ENCODE measurements at places on chromosomes 11 and 22.

- DNase-seq = no peak
These were observed 36.0 kb downstream of the SYN3 start for GRCh38 chr22:33022231-33022630.

GRCh38 chr22:49369726-49370626 is 457.7 kb downstream of the BRD1 start:
- no peak for DNase-seq

DNA sequence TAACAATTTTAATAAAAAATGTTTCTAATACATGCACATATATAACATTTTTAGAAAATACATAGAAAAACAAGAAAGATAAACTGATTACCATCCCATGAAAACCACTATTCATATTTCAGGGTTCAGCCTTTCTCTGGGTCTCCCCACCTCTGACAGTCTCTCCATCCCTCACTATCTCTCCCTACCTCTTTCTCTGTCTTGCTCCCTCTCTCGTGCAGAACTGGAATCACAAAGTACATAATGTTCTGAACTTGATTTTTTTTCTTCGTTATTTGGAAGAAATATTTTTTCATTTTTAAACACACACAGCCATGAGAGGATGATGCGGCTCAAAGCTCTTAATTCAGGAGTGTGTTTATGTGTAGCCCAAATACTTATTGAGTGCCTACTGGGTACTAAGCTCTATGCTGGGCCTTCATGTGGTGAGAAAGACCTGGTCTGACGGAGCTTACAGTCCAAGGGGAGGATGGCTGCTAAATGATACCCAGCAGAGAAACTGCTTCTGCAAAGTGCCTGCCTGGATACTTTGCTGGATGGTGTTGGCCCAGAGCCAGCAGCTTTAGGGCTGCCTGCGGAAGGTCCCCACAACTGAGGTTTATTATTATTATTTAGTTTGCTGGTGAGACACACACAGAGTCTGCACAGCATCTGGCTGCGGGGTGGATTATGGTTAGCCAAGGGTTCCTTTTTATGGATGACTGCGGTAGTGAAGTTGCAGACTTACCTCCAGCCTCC is 42.6 kb downstream of the SC5D start:
- no peak for DNase-seq

DNA sequence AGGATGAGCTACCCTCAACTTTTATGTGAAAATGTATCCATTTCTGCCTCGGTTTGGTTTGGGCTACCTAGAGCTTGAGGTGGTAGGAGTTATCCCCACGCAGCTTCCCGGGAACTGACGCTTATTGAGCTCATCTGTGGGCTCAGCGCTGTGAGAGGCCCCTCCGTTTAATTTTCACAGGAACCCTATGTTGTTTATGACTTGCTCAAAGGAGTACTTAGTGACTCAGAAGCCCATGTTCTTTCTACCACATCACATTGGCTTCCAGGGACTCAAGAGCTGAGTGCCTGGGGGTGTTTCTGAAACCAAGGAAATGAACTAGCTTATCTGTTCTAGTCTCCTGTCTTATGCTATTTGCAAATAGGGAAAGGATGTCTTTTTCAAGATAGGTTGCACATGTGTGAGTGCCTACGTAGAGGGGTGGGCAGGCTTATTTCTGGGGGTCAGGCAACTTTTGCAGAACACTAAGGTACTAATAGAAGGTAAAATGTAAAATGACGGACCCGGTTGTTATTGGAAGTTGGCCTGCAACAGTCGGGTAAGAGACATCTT is 40.5 kb downstream of the MICAL2 start:
- DNase-seq = peak; percentile 38

DNA sequence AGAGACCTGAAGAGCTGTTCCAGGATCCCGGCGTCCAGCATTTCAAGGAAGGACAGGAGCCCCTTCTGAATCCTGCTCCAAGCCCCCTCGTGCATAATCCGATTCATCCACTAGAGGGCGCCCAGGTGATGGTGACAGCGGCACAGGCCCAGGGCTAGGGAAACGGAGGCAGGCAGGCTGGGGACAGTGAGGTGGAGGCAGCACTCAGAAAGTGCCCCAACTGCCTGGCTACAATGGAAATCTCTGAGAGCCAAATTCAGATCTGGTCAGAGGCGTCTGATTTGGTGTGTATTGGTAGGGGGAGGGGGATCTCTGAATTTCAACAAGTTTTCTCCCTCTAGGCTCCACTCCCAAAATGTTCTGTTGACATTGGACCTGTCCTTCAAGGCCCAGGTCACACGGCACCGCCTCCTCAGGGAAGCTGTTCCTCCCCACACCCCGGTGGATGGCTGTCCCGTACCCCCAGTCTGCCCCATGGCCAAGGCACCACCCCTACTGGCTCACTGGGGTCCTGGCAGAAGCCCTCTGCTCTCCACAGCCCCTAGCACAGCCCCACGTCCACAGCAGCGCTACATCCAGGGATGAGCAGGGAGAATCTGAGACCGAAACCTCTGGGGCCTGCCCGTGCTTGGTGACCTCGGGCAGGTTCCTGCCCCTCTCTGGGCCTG is 142.9 kb downstream of the CRYBB2 start:
- peak; percentile 70 for DNase-seq

DNA sequence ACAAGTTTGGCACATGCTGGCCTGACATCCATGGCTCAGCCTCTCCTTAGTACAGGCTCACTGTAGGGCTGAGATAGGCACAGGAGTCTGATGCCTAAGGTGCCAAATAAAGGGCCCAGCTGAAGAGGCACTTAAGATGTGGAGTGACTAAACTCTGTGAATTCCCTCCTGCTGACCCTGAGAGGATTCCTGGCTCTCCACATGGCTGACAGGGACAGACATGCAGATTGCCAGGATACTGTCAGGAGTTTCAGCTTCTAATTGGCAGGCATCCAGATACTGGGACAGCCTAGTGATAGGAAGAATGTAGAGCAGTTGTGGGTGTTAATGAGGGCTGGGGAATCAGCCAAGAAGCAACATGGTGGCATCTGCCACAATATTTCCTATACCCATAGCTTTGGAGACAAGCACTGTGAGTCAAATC is 558.7 kb downstream of the INSC start:
- DNase-seq = peak; percentile 29

GRCh38 chr22:49415151-49415951 is 412.3 kb downstream of the BRD1 start:
- no peak for DNase-seq

DNA sequence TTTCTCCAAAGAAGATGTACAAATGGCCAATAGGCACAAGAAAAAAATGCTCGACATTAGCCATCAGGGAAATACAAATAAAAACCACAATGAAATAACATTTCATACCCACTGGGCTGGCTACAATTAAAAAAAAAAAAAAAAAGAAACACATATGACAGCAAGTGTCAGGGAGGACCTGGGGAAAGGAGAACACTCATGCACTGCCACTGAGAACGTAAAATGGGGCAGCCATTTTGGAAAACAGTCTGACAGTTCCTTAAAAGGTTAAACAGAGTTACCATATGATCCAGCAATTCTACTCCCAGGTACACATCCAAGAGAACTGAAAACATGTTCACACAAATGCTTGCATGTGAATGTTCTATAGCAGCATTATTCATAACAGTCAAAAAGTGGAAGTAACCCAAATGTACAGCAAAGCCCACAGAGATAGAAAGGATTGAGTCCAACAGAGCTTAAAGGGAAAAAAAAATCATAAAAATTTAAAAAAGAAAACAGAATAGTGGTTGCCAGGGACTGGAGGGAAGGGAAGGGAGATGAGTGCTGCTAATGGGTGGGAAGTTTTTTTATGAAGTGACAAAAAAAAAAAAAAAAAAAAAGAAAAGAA is 48.4 kb upstream of the CYP2D6 start:
- DNase-seq = no peak
